Muscle of arm (tissue), 14 donors: ENCODE measurements at places on chromosomes 1 and 21.

- no peak for DNase-seq
Measured at GRCh38 chr1:236269439-236269838, 12.3 kb downstream of the ERO1B start.

DNA sequence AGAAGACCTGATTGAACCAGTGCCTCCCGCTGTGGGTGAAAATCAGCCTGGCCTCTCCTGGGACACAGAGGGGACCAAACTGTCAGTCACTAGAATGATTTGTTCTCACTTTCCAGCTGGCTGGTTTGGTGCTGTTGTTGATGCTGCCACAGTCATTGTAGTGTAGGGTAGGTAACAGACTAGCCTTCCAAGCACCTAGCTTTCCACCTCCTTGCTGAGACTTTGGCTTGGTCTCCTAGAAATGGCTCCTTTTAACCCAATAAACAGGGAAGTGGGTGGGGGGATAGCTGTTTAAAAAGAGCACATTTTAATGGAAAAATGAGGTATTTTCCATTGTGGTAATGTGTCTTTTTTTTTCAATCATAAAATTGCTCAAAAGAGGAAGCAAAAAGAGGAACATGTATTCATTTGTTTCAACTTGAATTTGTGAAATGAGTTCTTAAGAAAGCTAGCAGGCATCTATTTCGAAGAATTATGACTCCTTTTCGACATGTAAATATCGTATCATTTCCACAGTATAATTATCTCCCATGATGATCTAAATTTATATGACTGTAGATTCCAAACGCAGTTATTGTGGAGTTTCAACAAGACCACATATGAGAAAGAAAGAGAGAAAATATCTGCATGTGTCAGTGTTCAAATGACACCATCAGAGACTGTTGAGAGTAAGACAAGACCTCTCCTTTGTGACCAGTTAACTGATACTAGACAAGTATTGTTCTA is 190.1 kb downstream of the HLX start:
- no peak for DNase-seq

DNA sequence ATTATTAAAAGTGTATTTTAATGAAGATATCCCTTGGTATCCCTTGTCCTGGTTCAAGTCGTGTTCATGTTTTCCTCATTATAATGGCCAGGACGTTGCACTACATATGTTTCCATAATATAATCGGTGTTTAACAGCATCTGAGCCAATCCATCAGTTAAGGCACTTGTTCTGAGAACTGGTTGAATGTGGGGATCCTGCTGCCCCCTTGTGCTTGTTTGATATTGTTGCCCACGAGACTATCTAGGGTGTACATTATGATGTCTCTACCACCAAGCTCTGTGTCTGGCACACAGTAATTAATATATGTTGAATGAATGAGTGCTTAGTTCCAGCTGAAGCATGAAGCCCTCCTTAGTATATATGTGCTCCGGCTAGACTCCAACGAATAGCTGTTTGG is 193.0 kb downstream of the CACNA1E start:
- peak; percentile 11 for DNase-seq

- DNase-seq, result no peak
Measured at GRCh38 chr1:66478116-66478515, 55.8 kb upstream of the SGIP1 start.

- DNase-seq, result no peak
Measured at GRCh38 chr1:203206129-203206687, 19.7 kb upstream of the CHI3L1 start.

DNA sequence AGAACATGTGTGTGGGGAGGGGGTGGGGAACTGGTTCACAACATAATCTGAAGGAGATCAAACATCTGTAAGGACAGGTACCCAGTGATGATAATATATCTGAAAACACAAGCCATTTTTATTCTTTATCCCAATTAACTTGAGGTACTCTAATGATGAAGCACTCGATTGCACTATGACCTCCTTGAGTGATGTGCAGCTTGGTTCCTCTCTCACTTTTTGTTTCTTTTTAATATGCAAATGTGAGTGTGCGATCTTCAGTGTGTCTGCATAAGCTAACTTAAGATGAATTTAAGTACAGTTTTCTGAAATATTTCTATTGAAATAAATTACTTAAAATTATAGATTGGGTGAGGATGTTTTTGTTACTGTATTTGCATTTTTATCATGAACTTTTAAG is 50.6 kb upstream of the ANGPTL1 start:
- no peak for DNase-seq

DNA sequence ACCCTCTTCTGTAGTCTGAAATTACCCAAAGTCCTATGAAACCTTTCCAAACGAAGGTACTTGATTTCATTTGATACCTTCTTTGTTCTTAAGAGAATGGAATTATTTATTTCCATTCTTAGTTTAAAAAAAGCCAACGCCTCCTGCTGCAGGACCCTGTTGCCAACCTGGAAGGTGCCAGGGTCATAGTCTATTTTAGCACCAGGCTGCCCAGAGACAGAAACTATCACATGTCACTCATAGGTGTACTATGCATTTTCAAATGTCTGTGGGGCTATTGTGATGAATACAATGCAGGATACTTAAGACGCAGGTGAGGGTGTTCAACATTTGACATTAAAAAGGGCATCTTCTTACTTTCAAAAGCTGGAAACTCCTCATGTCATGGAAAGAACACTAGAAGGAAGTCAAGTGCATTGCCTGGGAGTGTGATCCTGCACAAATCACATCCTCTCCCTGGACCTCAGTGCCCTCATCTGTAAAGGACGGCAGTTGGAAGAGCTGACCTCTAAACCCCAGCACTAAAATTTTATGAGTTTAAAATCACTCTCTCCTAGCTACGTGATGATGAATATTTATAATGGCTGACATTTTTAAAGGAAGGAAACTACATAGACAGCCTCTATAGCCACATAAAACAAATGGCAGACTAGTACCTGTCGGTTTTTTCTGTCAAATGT is 107.3 kb upstream of the SYT6 start:
- DNase-seq, result no peak

GRCh38 chr21:42465008-42465802 is 30.8 kb downstream of the RSPH1 start:
- no peak for DNase-seq

DNA sequence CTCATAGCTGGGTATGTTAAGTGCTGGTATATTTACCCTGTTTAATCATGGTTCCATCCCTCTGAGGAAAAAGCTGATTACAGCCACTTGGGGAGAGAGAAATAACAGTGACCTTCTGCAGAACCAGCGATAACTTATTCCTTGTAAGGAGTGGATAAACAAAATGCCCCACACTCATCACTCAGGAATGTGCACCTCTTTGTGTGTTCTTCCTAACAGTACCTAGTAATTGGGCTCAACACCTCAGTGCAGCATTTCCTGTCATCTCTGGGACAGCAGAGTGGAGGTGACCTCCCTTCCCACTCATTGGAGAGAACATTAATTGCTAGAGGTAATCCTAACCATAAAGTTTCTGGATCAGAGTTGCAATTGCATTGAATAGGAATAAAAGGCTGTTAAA is 112.5 kb upstream of the F3 start:
- DNase-seq, result no peak

GRCh38 chr1:9395018-9395417 is 102.3 kb downstream of the SPSB1 start:
- DNase-seq, result peak; percentile 58

DNA sequence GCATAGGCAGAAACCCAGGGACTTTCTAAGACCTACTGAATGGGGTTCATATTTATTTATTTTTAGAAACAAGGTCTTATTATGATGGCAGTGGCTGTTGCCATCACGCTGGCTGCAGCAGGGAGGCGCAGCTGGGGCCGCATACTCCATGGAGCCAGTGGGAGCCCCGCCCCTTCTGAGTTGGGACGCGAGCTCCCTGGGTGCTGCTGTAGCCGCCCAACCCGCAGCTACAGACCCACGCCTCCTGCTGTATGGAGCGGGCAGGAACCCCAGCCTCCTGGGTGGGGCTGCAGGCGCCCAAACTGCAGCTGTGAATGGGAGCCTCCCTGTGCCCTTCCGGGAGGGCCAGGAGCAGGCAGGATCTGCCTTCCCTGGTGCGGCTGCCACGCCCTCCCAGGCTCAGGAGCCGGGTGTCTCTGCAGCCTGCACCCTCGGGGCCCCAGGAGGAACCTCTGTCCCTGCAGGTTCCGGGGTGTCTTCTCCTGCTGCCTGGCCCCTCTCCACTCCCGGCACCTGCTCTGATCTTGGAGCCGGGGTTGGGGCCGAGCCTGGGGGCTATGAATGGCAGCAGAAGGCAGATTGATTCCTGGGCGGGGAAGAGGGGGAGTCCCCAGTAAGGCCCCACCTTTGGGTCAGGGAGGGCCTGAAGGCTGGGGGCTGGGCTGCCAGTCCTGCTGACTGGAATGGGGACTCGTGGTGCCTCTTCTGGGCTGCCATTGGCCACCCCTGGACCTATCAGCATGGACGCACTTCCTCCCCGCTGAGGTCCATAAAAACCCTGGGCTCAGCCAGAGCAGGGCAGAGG is 66.5 kb upstream of the LRRN2 start:
- no peak for DNase-seq
